ENCODE measurements at places on chromosomes 16 and 17. TPM values are rescaled to one million over a fixed set of nuclear protein-coding genes. Genes with fewer than 3 reads are reported as not detected.

CACNA1H gene
- total RNA-seq = 31.1 TPM

OR1E2 gene
- not detected for total RNA-seq

PDE6G gene
- 0.85 TPM for total RNA-seq

IRF8 gene
- total RNA-seq = 0.62 TPM

CCL7 gene
- total RNA-seq = 0.31 TPM

DHRS7C gene
- total RNA-seq = not detected

HAP1 gene
- total RNA-seq = 11.6 TPM

STAC2 gene
- 0.08 TPM for total RNA-seq

INPP5K gene
- 21.3 TPM for total RNA-seq

LPO gene
- total RNA-seq = not detected

MPV17L gene
- total RNA-seq = 10.4 TPM

G6PC3 gene
- total RNA-seq = 42.7 TPM

USH1G gene
- not detected for total RNA-seq

GPR142 gene
- not detected for total RNA-seq

TBX21 gene
- total RNA-seq = 0.10 TPM

CLEC18C gene
- not detected for total RNA-seq

SLFN11 gene
- total RNA-seq = 45.0 TPM

CTRB2 gene
- 5.0 TPM for total RNA-seq

MYO15A gene
- 0.36 TPM for total RNA-seq

KRT28 gene
- total RNA-seq = not detected

TBC1D3B gene
- total RNA-seq = 7.4 TPM

APPBP2 gene
- total RNA-seq = 25.8 TPM

SLC52A1 gene
- total RNA-seq = 0.54 TPM

MT1M gene
- 1.8 TPM for total RNA-seq

KRTAP4-3 gene
- not detected for total RNA-seq

ST6GALNAC1 gene
- 0.15 TPM for total RNA-seq

CDT1 gene
- total RNA-seq = 39.9 TPM
